ENCODE measurements at places on chromosomes 4 and X.

DNA sequence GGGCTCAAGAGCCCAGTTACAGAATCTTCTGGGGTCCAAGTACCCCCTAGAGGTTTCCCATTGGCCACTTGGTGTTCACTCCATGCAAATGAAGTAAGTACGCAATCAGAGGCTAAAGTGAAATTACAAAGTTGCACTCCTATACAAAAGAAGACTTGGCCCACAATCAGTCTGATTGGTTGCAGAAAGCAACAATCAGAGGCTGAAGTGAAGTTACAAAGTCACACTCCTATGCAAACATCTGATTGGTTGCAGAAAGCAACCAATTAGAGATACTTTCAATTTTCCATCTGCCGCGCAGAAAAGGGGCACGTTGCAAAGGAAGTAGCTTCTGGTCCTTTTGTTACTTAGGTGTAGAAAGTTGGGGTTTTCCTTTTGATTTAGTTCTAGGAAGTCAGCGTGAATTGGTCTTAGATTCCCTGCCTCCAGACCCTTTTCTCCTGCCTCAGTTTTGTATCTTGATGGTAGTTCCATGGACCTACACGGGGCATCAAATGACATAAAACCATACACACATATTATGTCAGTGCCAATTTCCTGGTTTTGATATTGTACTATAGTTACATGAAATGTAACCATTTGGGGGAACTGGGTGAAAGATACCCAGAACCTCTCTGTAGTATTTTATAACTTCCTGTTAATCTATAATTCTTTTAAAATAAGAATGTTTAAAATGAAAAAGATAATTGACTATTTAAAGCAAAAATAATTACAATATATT, 12.4 kb upstream of the PIN4 start:
- DNase-seq = peak; percentile 35

DNA sequence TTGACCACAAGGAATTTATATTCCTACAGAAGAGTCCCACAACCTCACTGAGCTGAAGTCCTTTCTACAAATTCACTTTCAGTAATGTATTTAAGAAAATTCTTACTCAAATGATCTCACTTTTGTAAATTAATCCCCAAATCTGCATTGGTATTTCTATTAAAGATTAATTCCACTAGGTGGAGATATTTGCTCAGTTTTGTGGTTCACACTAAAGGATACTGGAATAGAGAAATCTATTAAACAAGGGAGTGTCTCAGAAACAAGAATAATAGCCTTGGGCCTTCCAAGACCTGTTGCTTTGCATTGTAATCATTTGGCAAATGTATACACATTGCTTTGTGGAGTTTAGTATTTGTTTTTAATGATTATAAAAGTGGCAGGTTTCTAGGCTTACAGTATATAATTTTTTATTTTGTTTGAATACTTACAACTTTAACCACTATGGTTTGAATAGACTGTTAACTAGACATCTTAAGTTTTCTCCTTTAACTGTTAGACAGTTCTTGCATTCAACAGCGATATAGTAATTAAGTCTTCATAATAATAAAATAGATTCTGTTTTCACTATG, 25.9 kb downstream of the CFAP299 start:
- DNase-seq = no peak

DNA sequence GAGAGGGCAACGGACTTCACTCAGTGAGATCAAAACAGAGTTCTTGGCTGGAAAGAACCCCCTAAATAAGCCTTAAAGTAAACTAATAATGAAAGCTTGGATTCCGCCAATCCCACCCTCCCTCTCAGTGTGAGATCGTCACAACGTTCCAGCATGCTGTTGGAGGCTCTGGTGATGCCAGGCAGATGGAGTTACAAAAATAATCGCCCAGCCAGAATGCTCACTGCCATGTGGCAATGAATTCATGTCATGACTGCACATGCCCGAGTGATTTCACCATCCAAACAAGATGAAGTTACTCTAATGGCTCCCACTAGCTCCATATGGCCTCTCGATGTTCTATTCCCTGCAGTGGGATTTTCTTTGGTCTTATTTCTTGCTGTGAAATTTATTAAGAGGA, 248.0 kb downstream of the SPATA18 start:
- DNase-seq = no peak

DNA sequence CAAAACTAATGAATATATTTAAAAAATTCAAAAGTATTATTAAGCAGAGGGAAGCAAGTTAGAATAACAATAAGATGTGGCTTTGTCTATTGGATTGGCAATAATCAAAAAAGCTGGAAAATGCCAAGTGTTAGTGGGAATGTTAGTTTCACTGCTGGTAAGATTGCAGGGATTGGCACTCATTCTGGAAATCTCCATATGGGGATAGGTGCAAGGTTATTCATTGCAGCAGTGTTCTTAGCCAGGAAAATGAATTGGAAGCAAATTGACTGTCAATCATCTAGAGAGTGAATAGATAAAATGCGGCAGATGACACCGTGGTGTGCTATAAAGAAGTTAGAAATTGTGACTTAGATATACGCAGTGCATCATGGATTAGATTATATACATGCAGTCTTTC, 1615.5 kb upstream of the PCDH7 start:
- DNase-seq = no peak

DNA sequence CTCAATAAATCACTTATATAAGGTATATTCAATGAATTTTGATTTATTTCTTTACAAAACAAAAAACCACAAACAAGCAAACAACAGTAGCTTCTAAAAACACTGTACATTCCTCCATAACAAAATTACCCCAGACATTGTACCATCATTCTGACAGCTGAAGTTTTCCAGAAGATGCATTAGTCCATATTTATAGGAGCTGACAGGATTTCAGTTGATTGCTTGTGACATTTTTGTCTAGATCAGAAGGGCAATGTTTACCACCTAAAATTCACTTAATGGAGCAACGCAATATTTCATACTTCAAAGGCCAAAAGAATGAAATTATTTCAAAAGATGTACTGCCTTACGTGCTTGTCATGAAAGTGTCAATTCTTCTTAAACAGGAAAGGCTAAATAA, 167.0 kb downstream of the ATP10D start:
- no peak for DNase-seq

DNA sequence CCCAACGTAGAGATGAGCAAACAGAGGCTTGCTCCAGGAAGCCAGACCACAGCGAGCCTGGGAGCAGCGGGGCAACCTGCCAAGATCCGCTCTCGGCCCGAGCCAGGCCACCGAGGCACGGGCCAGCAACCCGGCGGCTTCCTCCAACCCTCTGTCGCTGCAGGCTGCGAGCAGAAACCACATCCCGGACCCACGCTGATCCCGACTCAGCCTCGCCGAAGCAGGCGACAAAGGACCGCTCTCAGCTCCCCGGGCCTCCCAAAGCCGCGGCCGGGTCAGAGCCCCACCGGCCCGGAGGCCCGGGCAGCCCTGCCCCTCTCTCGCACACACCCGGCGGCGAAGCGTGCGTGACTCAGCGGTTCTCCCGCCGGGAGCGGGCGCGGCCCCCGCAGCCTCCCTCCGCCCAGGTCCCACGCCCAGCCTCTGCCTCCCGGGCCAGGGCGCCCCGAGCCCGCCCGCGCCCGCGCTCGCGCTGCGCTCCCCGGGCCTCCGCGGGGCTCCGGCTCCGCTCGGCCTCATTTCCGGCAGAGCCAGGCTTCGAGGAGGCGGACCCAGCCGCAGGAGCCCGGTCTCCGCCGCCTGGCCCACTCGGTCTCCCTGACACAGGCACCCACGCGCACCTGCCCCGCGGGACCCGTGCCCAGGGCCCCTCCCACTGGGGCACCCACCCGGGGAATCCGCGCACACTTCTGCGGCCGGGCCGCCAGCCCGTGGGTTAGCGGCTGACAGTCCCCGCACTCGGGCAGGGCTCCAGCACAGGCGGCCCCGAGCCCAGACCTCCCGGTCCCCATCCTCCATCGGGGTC, 1.7 kb downstream of the PPP2R2C start:
- DNase-seq = no peak

DNA sequence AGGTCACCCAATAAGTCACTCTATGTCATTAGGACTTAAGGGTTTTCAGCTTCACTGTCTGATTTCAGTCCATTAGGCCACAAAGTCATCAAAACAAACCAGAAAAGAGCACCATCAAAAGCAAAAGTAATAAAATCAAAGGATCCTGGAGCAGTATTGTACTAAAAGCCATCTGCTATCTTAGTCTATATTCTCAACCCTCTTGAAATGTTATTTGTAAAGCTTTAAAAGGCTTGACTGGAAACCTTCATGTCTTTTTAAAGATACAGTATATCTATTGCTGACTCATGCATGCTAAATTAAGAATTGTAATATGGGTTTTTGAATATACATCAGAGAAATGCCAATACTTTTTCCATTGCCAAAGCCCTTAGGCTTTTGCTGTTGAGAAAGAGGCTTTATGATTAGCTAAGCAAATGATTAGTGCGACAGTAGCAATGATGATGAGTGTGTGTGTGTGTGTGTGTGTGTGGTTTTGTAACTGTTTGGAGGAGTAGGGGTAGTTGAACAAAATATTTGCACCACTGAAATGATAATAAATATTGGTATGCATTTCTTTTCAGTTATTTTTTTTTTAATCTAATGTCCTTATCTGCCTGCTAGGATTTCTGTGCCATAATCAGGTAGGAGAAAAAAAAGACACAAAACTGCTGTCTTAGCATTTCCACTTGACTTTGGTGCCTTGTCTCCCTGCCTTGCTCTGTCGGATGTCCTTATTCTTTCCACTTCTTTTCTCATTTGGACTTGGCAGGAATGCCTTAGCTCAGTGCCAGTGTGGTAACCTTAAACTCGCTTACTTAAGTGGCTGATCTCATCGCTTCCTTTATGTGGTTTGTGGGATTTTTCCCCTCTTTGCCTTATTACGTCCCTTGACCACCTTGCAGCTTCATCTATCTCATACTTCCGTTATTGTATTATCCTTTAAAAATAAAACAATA, 119.7 kb downstream of the PCDH7 start:
- no peak for DNase-seq

GRCh38 chrX:3697701-3698279, 15.7 kb downstream of the PRKX start:
- no peak for DNase-seq

DNA sequence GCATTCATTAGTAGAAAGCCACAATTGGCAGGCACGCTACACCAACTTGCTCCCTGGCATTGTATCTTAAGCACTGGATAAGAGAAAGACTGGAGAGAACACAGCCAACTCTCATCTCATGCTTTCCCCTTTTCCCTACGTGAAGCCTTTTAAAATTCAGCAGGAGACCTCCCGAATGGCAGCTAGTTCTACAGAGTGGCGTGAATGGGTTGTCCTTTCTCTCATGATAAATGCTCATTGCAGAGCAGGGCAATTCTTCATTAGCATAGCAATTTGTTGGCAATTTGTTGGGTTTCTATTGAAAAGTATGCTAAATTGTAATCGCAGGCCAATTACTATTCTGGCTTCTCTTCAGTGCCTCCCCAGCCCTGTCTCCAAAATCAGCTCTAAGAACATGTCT, 48.0 kb downstream of the SEPTIN11 start:
- no peak for DNase-seq

DNA sequence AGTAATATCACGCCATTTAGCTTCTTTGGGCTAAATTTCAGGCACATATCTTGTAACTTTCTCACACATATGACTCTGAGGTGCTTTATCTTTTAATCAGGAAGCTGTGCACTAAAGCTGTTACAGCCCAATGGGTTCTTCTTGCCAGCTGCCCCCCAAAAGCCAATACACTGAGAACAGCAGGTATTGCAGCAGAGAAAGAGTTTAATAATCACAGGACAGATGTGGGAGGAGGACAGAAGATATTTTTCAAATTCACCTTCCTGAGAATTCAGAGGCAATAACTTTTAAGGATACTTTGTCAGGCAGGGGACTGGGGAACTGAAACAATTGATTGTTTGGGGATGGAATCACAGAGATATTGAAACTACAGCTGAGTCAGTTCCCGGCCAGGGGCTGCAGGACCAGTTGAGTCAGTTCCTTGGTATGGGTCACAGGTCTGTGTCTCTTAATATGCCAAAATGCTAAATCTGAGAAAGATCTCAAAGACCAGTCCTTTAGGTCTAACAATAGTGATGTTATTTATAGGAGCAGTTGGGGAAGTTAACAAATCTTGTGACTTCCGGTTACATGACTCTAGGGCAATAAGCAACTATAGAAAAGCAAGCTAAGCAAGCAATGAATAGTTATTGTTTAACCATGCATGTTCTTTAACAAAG, 28.1 kb downstream of the DDIT4L start:
- DNase-seq = no peak

DNA sequence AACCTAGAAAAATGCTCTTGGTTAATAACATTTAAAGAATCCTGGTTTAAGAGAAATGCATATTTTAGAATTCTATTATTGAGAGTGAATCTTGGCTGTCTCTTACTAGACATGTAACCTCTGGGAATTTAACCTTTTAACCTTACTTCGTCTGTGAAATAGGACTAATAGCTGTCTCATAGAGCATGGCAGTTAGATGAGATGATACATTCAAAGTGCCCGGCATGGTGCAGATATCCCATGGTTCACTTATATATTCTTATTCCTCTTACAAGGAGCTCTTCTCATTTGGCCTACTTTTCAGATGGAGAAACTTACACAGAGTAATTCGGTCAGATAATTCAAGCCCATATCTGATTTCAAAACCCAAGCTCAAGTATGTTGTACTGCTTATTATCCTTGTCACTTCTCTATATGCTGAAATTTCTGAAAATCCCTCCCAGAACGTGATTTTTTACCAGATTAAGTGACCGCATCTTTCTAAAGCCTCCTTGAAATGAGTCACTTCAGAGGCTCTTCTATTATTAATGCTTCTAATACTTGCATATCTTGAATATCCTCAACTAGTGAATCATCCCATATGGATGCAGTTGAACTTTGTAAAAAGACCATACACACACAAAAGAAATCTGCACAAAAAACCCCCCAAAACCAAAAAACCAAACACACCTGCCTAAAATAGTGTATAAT, 4.9 kb downstream of the CDKN2AIP start:
- DNase-seq = no peak

- no peak for DNase-seq
These were observed 3.5 kb downstream of the STBD1 start for GRCh38 chr4:76309939-76310550.

DNA sequence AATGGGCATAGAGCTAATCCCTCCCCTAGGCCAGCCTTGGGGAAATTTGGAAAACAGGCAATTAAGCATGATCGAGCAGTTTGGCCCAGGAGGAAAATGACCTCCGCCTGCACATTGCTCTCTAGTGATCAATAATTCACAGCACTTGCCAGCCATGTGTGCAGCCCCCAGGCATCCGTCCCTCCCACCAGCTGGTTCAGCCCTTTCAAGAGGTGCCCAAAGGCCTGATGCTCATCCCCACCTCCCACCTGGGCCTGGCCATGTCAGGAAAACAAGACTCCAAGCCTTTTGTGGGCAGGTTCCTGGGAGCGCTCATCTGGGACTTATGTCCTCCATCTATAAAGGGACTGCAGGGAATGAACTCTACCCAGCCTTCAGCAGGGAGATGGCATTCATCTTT, 17.5 kb upstream of the PPP2R2C start:
- DNase-seq = no peak

All from stimulated activated naive CD8-positive, alpha-beta T cell treated with anti-CD3 and anti-CD28 coated beads, Interleukin-15, amount 100 ng/mL, for 72 hours (primary cell).